ENCODE measurements at places on chromosomes 6 and 20. TPM values are rescaled to one million over a fixed set of nuclear protein-coding genes. Genes with fewer than 3 reads are reported as not detected.

The ZNF341 gene
- 0.64 TPM for total RNA-seq

The HUS1B gene
- 1.4 TPM for total RNA-seq

The PPIL6 gene
- total RNA-seq, result 9.3 TPM

The REV3L gene
- 8.4 TPM for total RNA-seq

The SRMS gene
- 0.79 TPM for total RNA-seq

The VGLL2 gene
- not detected for total RNA-seq

The ACOT13 gene
- total RNA-seq, result 18.7 TPM

The MAS1 gene
- total RNA-seq, result not detected

The TMEM200A gene
- total RNA-seq, result 0.79 TPM

The ENPP5 gene
- 0.26 TPM for total RNA-seq

The TFAP2A gene
- 6.3 TPM for total RNA-seq

Measured in bronchial epithelial cell (primary cell).